SHP77 treated with DMSO at 0.1 percent for 48 hours (cell line): ENCODE measurements at places on chromosomes 1 and 21.

GRCh38 chr1:110258734-110259133, 48.6 kb downstream of the KCNC4 start:
- no peak for DNase-seq

DNA sequence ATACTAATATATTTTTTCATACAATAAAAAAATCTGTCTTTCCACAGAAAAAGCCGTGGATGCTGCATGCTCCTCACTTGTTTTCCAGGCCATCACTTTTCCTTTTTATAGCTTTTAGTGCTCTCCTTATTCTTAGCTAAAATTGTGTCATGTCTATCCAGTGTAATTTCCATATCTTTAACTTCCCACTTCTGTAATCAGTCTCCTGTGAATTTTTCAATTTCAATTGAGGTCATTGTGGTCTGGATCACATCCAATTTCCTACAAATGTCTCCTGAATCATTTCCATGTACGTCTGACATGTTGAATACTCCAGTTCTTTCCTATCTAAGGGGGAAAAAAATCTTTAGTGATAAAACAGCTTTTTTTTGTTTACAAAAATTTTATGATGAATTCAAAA, 838.2 kb upstream of the B3GALT2 start:
- DNase-seq: no peak

GRCh38 chr1:197919346-197920066, 2.3 kb downstream of the LHX9 start:
- no peak for DNase-seq

DNA sequence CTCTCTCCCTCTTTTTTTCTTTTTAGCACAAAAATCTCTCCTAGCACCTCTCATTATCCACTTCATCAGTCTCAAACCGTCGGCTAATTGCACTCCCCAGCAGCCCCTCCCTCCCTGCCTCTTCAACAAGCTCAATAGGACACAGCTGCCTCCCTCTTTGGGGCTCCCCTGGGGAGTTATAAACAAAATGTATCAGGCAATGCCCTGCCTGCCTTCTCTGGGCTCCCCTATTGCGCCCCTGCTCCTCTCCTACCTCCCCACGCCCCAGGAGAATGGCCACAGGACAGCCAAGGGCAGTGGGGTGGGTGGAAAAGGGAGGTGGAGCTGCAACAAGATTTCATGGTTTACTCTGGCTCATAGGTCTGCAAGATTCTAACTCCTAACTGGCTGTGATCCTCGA, 147.1 kb upstream of the GRIK3 start:
- no peak for DNase-seq

DNA sequence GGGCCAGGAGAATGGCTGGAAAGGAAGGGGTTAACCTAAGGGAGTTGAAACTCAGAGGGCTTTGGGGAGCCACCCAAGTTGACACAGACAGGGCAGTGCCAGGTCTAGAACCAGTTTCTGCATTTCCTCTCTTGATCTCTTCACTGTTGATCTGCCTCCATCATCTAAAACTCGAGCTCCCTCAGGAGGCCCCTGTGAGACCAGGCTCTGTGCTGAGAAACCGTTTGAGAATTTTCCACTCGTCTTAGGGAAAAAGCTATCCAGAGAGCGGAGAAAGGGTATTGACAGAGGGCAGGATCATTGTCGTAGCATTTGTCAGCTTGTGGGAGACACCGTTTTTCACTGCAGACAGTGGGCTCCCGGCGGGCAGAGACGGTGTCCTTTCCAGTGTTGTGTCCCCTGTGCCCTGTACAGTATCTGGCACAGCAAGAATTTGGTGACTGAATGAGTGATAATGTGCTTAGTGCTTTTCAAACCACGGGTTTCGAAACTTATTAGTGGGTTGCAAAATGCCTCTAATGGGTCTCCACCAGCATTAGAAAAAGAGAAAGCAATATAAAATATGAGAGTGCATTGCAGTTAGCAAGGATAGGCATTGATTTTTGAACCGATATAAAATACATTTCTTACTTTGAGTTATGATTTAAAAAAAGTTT, 31.1 kb downstream of the PROK1 start:
- no peak for DNase-seq

- no peak for DNase-seq
These were observed 3.2 kb downstream of the EDN2 start for GRCh38 chr1:41481109-41481775.

GRCh38 chr1:41362357-41362721, 1.1 kb downstream of the FOXO6 start:
- no peak for DNase-seq

GRCh38 chr1:6465461-6466005, 440 bp downstream of the TNFRSF25 start:
- DNase-seq: no peak

GRCh38 chr1:67827688-67828087, 5.6 kb downstream of the GNG12 start:
- DNase-seq: no peak

DNA sequence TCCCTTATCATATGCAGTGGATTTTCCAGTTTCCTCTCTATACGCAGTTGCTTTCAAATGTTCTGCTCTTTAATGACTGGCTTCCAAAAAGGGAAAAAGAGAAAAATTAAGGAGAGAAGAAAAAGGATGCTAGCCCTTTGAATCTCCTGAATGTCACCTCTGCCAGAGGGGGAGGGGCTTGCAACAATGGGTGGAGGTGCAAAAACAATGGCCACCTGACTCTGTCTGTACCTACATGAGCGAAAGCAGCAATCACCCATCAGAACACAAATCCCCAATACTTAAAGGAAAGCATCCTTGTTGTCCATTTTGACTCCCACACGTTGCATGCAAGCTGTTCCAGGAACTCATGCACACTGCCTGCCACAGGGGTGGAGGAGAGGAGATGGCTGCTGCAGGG, 61.2 kb downstream of the CCDC30 start:
- DNase-seq: no peak

GRCh38 chr1:17841944-17842343, 86.8 kb downstream of the ACTL8 start:
- no peak for DNase-seq

- no peak for DNase-seq
These were observed 110.4 kb downstream of the TNFSF18 start for GRCh38 chr1:172940174-172940855.

GRCh38 chr1:175244206-175244605, 51.6 kb upstream of the KIAA0040 start:
- DNase-seq: no peak

DNA sequence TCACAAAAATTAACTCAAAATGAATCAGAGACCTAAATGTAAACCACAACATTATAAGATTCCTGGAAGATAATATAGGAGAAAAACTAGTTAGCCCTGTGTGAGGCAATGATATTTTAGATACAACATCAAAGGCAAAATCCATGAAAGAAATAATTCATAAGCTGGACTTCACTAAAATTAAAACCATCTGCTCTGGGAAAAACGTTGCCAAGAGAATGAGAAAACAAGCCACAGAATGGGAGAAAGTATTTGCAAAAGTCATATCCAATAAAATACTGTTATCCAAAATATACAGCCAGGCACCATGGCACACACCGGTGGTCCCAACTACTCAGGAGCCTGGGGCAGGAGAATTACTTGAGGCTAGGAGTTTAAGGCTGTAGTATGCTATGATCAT, 70.3 kb downstream of the SYF2 start:
- DNase-seq: no peak

- peak; percentile 29 for DNase-seq
These were observed 8.8 kb upstream of the NLRP3 start for GRCh38 chr1:247407180-247407616.

- no peak for DNase-seq
These were observed 18.7 kb upstream of the OR6N2 start for GRCh38 chr1:158799689-158800088.

GRCh38 chr1:210294999-210295745, 33.5 kb upstream of the HHAT start:
- no peak for DNase-seq

- DNase-seq: no peak
These were observed 26.2 kb downstream of the VASH2 start for GRCh38 chr1:212976586-212976985.

- peak; percentile 59 for DNase-seq
These were observed 66.3 kb downstream of the ARHGEF10L start for GRCh38 chr1:17605582-17606344.

- no peak for DNase-seq
These were observed 366.3 kb upstream of the ESRRG start for GRCh38 chr1:217089361-217090014.

DNA sequence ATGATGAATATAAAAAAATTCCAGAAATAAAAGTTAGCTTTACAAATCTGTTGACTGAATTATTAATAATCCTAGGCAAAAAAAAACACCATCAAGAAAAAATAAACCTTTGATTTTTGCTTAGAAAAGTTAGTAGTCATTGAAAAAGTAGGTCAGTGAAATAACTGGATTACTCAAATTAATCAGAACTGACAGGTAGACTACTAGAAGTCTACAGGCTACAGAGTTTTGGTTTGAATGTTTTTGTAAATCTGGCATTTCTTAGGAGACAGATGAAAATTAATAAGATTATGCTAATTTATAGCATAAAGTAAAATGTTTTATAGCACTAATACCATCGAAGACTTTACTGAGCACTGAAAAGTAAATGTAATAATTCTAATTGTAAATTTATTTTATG, 511.9 kb downstream of the PTPRC start:
- no peak for DNase-seq

GRCh38 chr1:22963044-22963677, 9.5 kb downstream of the LACTBL1 start:
- no peak for DNase-seq

DNA sequence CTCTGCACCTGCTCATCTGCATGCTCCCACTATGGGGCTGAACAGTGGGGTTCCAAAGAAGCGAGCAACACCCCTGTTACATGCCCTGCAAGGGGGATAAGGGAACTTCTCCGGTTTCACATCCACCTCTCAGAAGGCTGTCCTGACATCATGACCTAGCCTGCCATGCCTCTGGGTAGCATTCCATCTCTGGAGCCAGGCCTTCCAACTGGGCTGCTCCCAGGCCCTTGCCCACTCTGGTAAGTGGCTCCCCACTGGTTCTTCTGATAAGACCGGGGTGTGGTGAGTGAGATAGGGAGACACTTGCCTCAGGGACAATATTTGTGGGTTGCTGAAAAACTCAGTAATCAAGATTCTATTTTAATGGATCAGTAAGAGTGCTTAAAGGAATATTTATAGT, 57.8 kb downstream of the KCNJ15 start:
- no peak for DNase-seq

- DNase-seq: no peak
These were observed 40.8 kb upstream of the A3GALT2 start for GRCh38 chr1:33361532-33362235.

GRCh38 chr1:19979494-19979977, at the start of gene PLA2G2A:
Gene PLA2G2A (minus strand): TSS chr1:19979618. CDS start chr1:19978773, 845 bp downstream.
- no peak for DNase-seq

GRCh38 chr1:60277269-60277668, 203.7 kb upstream of the C1orf87 start:
- DNase-seq: peak; percentile 21

DNA sequence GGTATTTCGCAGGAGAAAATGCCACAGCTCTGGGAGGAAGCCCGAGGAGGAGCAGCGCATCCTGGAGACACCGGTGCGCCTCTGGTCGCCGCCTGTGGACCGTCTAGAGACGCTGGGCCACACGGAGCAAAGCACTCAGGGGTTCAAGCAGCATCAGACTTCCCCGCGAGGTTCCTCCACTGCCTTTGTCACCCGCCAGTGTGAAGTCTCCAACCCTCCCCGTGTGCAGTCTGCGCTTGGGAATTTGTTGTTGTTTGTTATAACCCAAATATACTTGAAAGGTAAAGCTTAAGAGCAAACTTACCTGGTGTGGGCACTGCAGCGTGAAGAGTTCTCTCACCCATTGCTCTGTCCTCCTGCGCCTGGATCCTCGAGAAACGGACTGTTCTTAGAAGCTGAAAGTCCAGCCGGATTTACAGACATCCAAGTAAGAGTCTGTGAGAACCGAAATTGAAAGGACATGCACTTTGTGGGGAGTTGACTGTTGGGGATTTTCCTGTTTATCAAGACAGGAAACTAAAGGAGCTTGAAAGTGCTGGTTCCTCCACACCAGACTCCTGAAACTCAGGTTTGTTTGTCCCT, at the start of gene GBP4:
Gene GBP4 (minus strand): TSS at position 452 of the 582 bp plus-strand sequence. CDS start 108 bp downstream, at position 344.
- DNase-seq: no peak

DNA sequence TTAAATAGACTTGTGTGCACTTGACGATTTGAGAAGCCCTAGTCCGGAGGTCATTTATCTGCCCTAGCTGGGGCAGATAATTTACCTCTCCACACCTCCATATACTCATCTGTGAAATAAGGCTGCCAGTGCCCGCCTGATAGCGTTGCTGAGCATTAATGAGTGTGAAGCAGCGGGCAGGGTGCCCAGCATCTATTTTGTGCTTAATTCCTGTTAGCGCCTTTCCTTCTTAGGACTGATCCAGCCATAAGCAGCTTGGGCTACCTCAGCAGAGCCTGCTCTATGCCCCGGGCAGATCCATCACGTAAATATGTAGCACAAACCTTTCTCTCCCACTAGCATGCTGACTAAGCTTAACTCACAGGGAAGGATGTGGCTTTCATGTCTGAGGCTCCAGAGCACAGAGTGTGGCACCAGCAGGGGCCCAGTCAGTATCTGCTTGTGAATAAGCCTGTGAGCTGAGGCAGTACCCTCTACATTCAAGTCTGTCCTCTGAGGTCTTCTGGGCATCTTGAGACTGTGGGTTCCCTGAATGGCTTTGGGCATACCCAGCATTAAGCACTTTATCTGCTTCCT, 21.5 kb upstream of the RNF187 start:
- no peak for DNase-seq

DNA sequence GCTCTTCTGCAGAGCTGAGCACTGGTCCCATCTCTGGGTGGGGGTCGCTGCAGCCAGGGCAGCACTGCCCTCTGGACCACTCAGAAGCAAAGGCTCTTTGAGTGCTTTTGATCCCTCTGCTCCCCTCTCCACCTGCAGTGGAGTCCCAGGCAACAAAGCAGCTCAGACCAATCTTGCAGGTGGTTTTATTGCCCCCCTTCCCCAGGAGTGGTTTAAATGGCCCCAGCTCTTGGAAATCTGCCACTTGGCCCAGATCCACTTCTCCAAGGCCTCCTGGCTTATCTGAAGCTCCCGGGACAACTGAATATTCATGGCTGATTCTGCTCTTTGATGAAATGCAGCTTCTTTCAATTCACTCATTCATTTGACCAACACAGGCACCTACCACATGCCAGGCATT, 2.7 kb downstream of the STUM start:
- DNase-seq: peak; percentile 35

GRCh38 chr1:155032886-155033285, 695 bp downstream of the DCST2 start:
- DNase-seq: no peak

DNA sequence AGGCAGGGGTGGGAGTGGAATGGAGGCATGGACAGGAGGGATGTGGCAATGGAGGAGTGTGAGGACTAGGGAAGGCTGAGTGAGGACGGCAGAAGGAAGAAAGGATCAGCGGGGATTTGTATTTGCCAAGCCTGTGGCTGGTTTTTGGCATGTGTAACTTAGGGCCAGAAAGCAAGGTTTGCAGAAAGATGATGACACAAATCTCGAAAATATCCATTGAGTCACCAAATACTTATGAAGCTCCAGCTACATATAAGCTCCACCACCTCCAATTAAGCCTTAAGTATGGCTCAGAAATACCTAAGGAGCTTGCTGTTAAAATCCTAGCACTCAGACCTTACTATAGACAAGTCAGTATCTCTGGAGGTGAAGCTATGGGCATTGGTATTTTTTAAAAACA, 90.1 kb downstream of the OMA1 start:
- DNase-seq: no peak

GRCh38 chr1:44988531-44989156, 2.2 kb upstream of the EIF2B3 start:
- DNase-seq: no peak
